ENCODE measurements at places on chromosomes 3 and 15.

DNA sequence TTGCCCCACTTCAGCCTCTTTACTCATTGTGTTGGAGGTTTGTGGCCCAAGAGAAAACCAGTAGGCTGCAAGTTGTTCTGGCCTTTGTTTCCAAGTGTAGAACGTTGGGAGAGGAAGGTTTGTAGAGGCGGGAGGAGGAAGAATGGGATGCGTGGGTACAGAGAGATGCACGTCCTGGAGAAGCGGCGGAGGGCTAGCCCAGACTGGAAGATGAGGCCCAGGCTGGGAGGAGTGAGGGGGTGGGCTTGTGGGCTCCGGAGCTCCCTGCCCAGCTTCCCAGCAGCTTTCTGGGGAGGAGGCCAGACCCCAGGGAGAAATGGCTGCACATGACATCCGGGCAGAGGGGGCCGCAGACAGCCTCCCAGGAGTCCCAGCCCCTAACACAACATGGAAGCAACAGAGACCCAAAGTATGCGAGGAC is 5.3 kb downstream of the PLA2G4F start:
- no peak for DNase-seq

- no peak for DNase-seq
Measured at GRCh38 chr3:130846181-130846580, 47.7 kb upstream of the ATP2C1 start.

DNA sequence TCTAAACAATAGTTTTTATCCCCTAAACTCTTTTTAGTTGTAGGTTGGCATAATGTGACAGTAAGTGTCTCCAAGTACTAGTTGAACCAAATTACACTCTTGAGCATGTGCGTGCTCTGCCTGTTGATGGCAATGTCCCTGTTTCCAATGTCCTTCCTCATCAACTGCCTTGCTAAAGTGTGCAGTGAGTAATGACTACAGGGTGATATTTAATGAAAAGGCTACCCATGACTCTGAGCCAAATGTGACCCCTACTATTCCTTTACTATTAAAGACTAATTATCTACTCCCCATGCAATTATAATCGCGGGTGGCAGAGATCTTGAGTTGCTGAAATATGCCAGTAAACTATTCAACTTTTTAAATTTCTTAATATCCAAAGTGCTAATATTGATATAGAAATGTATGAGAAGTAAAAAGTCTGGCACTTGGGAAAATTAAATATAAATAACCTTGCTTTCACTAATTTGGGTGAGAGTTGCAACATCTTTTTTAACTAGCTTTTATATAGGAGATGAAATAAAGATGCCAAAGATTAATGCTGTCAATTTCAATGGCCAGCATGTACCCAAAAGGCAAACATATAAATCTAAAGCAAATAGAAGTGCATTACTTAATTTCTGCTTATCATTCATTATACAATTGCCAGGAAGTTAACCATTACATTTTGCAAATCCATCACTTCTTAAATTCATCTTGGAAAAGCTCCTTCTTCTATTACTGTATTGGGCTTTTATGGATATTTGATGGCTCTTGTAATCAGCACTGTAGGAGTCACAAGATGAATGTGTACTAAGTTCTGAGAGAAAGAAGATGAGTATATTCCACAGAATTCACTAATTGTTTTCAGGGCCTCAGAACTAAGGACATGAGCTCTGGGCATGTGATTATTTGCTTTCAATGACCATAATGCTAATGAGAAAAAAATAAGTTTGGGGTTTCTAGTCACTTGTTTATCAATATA is 518.2 kb upstream of the NAALADL2 start:
- DNase-seq = no peak

GRCh38 chr3:44948239-44948638 is 27.7 kb downstream of the ZDHHC3 start:
- no peak for DNase-seq

- DNase-seq = no peak
Measured at GRCh38 chr3:156251424-156251823, 131.0 kb downstream of the KCNAB1 start.

DNA sequence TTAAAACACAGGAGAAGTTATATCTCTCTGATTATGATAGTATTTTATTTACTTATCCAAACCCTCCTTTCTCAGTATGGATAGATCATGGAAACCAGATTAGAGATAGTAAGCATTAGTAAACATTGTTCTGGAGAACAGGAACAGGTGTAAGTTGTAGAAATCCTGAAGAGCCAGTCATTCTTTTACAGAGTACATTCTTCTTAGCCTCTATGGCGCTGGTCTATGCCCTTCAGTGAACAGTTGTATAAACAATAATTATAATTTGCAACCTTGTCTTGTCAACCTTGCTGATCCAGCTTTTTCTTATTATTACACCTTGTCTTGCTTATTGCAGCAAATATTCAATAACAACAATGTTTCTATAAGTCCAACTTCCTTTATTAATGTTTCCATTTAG is 47.4 kb downstream of the SLC15A2 start:
- no peak for DNase-seq

DNA sequence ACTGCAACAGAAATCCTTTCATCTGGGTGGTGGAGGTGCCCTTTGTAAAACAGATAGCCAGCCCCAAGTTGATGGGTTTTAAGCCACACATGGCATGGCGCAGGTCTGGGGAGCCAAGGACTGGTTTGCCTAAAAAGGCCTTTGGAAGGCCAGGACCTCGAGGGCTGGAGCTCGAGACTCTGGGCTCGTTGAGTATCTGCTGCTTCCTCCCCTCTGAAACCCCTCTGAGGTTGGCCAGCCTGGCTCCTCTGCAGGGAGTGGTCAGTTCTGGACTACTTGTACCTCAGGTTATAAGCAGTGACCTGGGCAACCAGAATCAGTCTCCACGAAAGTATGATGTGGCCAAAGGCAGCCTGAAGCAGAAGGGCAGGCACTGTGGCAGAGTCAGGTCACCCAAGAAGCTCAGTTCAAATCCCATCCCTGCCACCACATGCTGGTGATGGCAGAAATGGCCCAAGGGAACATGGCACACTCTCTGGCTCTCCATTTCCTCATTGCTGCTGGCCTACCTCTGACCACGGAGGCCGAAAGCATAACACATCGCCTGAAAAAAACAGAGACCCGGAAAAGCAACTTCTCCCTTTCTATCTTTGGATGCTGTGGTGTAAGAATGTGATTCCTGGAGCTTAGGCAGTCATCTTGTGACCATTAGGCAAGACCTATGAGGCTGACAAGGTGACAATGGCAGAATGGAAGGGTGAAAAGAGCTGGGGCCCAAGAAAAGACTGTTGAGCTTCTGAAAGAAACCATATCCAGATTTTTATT is 51.2 kb downstream of the WNT7A start:
- DNase-seq = no peak

GRCh38 chr3:45558431-45558830 is 36.1 kb upstream of the LIMD1 start:
- DNase-seq = no peak

GRCh38 chr3:30263238-30263924 is 343.0 kb upstream of the TGFBR2 start:
- DNase-seq = no peak

DNA sequence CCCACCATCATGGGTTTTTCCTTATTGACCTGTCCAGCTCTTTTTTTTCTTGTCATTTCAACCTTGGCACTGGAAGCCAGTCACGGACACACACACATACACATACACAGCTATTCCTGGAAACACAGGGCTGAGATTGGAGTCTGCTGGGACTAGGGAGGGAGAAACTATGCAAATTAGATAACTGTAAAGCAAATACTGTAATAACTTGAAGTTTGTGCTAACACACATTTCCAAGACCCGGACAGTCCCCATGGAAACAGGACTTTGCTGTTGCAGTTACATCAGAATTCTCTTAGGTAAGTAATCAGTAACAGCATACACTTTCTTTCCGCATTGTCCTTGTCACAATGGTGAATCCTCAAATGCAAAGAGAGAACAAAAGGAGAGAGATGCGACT is 304.4 kb downstream of the KBTBD8 start:
- DNase-seq = no peak

GRCh38 chr3:12046406-12046805 is 42.2 kb downstream of the SYN2 start:
- no peak for DNase-seq

- DNase-seq = no peak
Measured at GRCh38 chr15:69891606-69892005, 206.1 kb downstream of the TLE3 start.

- DNase-seq = no peak
Measured at GRCh38 chr15:79091204-79091867, 756 bp upstream of the RASGRF1 start.

GRCh38 chr3:48039487-48040190 is 23.4 kb upstream of the MAP4 start:
- DNase-seq = no peak
